ENCODE measurements at places on chromosomes 4 and X.
A peak's percentile ranks its signal among the peaks of the same experiment; 100 is the strongest.

- no peak for DNase-seq
Measured at GRCh38 chr4:169119536-169119935, 109.5 kb upstream of the CBR4 start.

DNA sequence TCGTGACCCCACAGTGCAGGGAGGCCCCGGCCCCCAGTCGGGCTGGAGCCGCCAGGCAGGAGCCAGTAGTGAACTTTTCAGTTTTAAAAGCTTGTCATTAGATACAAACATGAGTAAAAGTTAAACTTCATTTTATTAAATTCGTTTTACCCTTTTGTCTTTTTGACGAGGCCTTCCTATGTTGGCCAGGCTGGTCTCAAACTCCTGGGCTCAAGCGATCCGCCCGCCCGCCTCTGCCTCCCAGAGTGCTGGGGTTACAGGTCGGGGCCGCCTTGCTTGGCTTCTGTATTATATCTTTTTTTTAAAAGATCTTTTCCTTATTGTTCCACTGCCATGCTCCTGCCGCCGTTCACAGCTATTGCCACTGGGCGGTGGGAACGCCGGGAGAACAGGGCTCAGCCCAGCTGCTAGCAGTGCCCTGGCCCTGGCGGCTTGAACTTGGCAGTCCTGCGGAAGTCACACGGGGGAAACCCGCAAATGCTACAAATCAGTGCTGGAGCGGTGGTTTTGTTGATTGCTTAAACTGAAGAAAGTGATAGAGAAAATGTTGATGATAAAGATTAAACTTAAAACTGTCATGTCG lies 968 bp upstream of the NELFA start:
- peak; percentile 46 for DNase-seq

GRCh38 chrX:150731795-150732194 lies 38.6 kb downstream of the MTMR1 start:
- DNase-seq: no peak

GRCh38 chr4:120218981-120219380 lies 152.3 kb upstream of the MAD2L1 start:
- no peak for DNase-seq

DNA sequence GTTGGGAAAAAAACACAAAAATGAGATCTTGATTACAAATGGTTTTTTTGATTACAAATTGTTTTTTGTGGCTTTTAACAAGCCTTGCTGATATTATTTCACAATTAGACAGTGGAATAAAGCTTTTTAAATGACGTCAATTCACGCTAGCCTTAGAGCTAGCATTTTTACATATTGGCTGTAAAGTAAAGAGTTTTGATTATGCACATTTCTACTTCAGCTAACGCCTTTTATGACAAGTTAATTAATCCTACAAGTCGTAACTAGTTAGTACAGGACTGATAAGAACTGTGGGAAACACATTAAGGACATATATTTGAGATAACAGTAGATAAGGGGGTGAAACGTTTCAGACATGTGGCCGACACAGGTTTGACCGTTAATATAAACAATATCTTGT lies 95.7 kb upstream of the ATXN3L start:
- no peak for DNase-seq

DNA sequence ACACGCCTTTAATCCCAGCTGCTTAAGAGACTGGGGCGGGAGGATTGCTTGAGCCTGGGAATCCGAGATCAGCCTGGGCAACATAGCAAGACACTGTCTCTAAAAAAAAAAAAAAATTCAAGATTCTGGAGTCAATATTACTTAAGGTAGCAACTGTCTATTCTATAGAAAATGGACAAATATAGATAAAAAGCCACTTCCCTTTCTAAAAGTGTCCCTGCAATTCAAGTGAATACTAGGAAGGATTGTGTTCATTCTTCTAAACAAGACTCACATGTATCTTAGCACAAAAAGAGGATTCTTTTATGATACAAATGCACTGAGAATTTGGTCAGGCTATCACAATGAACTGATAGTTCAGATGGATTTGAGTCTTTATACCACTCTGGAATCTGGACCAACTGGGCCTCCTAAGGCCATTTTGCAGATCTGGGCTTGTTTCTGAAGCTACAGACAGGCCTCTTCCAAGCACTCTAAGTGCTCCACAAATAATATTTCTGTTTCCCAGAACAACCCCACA lies 7.0 kb downstream of the PKD2 start:
- no peak for DNase-seq

- DNase-seq: no peak
Measured at GRCh38 chr4:24975510-24975909, 55.2 kb downstream of the LGI2 start.

DNA sequence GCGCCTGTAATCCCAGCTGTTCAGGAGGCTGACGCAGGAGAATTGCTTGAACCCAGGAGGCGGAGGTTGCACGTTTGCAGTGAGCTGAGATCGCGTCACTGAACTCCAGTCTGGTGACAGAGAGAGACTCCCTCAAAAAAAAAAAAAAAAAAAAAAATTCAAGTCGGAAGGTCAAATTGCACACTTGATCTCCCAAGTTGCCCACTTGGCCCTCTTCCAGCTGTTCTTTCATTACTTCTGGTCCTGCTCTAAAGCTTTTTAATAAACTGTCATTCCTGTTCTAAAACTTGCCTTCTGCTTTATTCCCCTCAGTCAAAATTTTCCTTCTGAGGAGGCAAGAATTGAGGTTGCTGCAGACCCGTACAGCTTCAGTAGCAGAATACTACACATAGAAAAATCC lies 2358.0 kb downstream of the ARAP2 start:
- DNase-seq: no peak

GRCh38 chrX:141201962-141202361 lies 25.0 kb upstream of the LDOC1 start:
- no peak for DNase-seq

DNA sequence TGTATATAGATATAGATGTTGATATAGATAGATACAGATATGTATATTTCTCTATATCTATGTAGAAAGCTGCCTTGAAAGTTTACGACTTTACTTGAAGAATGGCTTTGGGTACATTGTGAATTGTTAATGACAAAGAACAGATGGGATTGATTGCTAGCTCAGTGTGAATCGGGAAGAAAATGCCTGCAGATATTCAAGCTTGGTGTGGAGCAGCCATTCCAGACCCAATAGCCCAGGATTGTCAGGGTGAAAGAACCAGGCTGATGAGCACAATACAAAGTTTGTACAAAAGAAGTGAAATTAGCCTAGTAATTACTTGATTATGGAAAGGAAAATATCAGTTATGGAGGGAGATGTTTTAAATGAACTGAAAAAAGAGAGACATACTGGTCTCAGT lies 946.2 kb downstream of the STPG2 start:
- no peak for DNase-seq

GRCh38 chr4:87734936-87735335 lies 64.4 kb upstream of the IBSP start:
- no peak for DNase-seq

GRCh38 chr4:2280531-2281300 lies 18.8 kb upstream of the MXD4 start:
- no peak for DNase-seq

GRCh38 chr4:76584241-76585152 lies 149.5 kb downstream of the SHROOM3 start:
- no peak for DNase-seq

All from T-helper 1 cell (primary cell).